ENCODE measurements at places on chromosomes 16 and 17.

- DNase-seq = no peak
These were observed 29.0 kb upstream of the IRF8 start for GRCh38 chr16:85869785-85870558.

DNA sequence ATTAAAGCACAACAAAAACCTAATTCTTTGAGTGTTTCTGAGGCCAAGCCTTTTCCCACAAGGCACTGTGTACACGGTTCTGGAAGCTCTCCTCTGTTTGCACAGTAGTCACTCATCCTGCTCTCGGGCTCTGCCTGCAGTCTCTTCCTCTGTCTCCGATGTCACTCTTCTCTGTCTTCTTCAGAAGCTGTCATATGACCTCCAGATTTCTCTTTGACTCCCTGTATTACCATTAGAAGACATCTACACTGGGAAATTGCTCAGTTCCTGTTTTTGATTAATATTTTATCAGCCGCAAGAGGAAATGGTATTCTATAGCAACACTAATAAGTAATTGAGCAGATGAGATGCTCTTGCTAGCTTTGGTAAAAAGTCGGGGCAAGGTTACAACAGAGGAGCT lies 422.9 kb downstream of the WWOX start:
- no peak for DNase-seq

DNA sequence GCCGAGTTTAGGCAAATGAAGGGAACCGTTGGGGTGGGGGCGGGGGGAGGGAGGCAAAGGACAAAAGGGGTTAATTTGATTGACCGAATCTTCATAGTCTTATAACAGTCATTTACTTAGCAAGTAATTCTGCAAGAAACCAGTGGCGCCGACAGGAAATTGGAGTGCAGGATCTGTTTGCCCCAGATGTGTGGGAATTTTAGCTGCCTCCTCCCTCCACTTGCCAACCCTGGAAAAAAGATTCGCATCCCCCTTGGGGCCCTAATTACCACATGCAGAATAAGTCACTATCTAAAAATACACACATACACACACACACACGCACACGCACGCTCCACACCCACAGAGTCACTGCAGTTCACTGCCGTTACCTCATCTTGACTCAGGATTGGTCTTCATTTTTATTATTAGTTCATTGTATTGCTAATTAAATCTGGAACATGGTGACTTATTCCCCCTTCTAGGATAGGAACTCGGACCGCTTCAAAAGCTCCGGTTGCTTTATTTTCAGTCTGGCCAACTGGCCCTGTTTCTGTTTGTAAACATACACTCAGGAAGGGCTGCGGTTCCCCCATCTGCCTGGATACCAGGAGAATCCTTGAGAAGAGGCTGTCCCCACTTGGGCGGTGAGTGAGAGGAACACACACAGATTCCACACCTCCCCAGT lies 241.6 kb upstream of the SALL1 start:
- no peak for DNase-seq

DNA sequence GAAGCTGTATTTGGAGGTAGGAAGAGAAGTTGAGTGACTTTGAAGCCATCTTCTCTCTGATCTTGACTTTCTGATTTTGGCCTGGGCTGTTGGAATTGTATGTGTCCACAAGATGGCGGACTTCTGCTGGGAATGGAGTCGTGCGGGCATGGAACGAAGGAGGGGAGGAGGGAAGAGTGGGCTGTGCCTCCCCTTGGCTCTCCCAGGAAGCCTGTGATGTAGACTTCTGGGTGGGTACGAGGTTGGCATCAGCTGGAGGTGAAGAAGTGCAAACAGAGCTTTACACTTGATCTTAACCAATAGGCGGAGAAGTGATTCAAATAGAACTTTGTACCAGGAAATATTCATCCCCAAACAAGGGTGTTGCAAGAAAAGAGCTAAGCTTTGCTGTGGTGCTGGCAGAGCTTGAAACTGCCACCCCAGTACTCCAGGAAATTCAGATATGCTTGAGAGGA lies 7.4 kb upstream of the TMEM220 start:
- DNase-seq = no peak

DNA sequence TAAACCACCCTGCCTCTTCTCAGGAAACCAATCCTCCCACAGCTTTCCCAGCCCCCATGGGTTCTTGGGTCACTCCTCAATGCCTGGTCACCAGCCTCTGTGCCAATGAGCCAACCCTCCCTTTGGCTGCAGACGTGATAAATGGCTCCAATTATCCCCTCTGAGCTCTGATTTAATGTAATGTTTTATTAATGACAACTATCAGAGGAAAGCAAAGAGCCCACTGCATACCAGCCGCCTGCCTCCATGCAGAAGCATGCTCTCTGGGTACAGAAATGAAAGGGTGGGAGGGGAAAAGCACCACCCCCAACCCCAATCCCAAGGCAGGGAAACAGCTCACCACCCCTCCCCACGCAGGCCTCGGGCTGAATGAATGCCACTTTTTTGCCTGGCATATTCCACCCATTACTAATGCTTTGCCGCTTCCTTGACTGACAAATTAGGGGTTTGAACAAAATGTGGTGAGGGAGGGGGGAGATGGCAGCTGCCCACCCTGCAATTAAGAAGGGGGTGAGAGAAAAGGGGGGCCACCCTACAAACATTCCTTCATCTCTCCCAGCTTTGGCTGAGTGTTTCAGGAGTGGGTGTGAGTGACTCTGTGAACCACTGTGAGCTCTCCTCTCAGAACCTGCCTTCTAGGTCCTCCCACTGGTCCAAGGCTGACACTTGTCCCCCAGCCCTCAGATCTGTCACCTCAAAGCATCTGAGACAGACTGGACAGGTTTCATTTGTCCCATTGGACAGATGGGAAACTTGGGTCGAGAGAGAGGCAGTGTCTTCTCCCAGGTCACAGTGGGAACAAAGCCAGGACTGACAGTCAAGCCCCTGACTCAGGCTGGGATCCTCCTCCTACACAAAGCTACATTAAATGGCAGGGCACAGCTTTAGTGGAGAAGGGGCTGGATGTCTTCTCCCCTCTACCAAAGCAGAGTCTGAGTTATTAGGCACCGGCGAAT lies 161.5 kb downstream of the TMEM132E start:
- no peak for DNase-seq

- DNase-seq = no peak
These were observed 13.5 kb upstream of the DYNLRB2 start for GRCh38 chr16:80527297-80527696.

DNA sequence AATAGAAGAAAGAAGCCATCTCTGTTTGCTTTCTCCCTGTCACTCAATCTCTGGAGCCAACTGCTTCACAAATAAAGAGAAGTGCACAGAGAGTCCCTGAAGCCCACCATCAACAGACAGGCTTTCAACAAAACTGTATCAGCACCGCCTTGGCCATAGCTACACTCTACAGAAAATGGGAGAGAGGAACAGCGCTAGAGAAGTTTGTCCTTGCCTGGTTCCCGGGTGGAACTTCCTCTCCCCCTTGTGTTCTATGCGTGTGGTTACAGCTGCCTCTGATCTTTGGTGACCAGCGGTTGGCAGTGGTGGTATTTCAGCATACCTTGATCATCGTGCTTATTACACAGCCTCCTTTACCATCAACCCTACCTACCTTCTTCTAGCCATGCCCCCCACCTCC lies 91.4 kb upstream of the CCL2 start:
- no peak for DNase-seq

GRCh38 chr17:17559164-17559563 lies 32.3 kb downstream of the PEMT start:
- no peak for DNase-seq

- no peak for DNase-seq
These were observed 26.5 kb upstream of the SPNS3 start for GRCh38 chr17:4407216-4407615.

All from cortex of kidney (tissue), 1 donor.